Epithelial cell of prostate (primary cell): ENCODE measurements at places on chromosomes 11 and 22.

DNA sequence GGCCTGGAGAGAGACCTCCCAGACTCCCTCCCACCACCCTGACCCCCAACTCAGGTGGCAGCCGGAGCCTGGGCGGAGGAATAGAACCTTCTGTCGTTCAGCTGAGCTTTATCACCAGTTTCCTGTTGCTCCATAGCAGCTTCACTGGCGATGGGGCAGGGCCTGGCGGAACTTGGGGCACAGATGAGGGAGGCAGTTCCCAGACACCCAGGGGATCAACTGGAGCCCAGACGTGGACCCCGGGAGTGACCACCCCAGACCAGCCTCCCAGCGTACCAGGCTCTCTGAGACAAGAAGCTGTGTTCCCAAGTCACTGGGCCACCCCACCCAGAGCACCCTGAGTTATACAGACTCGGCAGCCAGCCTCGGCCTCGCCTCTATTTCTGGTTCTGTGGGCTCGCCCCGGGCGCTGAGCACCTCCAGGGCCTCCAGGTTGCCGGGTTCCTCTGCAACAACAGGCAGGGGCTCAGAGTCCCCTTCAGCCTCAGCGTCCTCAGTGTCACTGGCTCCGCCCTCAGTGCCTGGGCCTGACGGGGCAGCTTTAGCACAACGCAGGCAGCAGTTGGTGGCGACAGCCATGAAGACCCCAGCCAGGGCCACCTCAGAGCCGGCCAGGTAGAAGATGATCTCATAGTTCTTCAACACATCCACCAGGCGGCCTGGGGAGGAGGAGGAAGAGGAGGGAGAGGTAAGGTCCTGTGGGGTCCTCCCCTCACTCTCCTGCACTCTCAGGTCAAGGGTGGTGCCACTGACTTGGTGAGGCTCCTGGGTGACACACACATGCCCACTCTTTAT, 5.7 kb downstream of the SLC16A8 start:
- DNase-seq, result no peak

- peak; percentile 85 for DNase-seq
Measured at GRCh38 chr11:65973439-65974110, 12.0 kb downstream of the SART1 start.

DNA sequence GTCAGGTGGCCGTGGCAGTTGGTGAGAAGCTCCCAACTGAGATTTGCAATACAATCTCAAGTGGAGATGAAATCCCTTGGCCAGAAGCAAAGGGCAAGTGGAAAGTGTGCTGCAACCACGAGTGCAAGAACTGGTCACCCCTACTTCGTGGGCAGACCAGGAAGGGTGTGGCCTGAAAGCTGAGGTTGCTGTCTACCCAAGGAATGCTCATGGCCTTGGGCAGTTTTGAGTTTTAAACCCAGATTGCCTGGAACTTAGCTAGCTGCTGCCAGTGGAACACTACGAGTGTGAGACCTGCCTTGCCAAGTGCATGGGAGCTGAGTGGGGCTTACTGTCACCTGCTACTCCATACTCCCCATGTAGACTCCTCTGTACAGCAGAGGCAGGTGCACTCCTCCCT, 113.3 kb upstream of the FAT3 start:
- no peak for DNase-seq

DNA sequence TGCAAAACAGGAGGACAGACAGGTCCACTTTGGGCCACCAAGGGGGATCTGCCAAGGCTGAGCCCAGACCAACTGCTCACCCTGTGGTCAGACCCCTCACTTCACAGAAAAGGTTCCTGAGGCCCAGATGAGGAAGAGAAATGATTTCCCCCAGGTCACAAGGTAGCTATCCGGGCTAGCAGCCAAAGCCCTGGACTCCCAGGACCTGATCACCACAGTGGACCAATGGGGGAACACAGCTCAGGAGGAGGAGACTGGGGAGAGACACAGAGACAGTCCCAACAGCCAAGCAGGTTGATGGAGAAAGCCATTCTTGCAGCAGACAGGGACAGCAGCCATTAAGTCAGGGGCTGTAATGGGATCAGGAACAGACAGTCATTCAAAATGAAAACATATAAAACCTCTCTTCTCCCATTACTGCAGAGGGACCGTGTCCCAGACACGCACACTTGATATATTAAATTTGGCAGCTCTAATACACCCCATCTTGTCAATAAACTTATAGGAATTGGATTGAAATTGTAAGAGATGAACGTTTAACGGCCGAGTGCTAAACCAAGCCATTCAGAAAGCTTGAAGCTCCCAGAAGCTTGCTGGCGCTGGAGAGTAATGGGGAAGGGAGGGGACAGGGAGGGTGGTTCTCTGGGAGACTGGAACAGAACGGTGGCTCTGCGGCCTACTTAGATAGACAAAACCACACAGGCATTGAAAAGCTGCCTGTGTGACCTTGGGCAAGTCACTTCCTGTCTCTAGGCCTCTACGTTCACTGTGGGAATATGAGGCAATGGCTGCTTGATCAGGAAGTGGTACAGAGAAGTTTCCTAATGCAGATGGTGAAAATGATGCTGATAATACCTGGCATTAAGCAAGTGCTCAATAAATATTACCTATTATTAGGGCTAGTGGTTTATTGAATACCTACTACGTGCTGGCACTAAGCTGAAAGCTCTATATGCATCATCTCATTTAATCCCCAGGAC, 16.0 kb downstream of the ZMAT5 start:
- no peak for DNase-seq

DNA sequence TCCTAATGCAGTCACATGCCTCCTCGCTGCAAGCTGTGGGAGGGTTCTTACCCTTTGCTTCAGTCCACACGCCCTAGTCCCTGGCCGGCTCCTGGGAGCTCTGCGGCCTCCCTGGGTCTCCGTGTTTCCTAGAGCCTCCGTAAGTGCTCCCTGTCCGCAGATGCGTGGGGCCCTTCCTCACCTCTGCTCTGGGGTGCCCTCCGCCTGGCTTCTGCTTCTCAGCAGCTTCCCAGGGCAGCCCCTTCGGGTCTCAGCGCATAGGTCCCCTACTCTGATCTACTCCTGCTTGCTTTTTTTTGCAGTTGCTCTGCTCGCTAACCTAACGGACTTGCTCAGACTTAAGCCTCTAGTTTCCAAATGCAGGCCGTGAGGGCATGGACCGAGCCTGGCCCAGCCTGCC, 22.4 kb downstream of the CAPN1 start:
- no peak for DNase-seq
